Naive thymus-derived CD8-positive, alpha-beta T cell (primary cell): ENCODE measurements at places on chromosomes 16 and 17. TPM values are rescaled to one million over a fixed set of nuclear protein-coding genes. Genes with fewer than 3 reads are reported as not detected.

DNA sequence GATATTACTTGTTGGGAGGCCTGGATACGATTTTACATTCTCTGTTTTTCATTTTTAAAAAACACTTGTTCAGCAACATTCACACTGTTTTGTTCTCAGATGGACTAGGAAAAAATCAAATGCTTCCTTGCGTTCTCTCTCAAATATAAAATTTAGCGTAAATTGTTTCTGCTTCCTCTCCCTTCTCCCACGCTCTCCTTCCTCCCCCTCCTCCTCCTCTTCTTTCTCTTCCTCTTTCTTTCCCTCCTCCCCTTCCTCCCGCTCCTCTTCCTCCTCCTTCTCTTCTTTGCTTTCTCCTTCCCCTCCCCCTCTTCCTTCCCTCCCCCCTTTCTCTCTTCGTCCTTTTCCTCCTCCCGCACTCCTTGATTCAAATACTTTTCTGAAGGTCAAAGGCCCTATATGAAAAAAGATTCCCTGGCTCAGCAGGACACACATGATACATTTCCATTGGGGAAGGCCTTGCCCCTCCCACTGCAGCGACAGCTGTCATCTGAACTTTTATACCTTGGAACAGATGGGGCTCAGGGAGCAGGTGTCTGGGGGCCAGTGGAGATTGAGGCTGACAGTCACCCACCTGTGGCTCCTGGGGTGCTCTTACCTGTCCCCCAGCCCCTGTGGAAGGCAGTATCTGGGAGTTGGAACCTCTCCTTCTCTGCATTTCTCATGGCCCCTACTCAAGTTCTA lies 99.4 kb upstream of the SDK2 start:
- peaks cover 13% of the 10 kb centered on the region for H3K4me1 ChIP-seq
- H3K27me3 ChIP-seq = no peaks in the 10 kb centered on the region
- H3K4me3 ChIP-seq = no peak overlapping the region
- DNase-seq = no peak

DNA sequence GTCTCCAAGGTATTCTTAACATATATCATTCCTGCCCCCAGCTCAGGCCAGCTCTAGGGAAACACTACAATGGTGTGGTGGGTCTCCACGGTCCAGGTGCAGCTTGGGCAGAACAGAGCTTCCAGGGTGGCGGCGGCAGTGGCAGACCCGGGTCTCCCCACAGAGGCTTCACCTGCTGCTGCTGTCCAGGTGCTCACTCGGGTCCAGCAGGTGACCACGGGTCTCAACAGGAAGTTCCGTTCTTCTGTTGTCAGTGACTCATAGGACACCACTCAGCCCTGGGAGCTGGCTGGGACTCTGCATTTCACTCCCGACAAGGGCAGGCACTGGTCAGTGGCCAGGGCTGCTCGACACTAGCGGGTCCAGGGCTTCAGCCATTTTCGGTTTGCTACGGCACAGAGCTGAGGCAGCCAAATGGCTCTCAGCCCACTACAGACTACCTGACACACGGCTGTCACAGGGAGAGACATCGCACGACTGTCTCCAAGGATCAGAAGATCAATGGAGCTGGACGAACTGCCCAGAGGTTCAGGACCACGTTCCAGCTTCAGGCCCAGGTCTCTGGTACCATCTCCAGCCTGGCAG lies 16.7 kb downstream of the MTHFSD start:
- peaks cover 24% of the 10 kb centered on the region for H3K36me3 ChIP-seq
- no peak overlapping the region for H3K4me3 ChIP-seq
- no peak overlapping the region for H3K27ac ChIP-seq
- DNase-seq = no peak

DNA sequence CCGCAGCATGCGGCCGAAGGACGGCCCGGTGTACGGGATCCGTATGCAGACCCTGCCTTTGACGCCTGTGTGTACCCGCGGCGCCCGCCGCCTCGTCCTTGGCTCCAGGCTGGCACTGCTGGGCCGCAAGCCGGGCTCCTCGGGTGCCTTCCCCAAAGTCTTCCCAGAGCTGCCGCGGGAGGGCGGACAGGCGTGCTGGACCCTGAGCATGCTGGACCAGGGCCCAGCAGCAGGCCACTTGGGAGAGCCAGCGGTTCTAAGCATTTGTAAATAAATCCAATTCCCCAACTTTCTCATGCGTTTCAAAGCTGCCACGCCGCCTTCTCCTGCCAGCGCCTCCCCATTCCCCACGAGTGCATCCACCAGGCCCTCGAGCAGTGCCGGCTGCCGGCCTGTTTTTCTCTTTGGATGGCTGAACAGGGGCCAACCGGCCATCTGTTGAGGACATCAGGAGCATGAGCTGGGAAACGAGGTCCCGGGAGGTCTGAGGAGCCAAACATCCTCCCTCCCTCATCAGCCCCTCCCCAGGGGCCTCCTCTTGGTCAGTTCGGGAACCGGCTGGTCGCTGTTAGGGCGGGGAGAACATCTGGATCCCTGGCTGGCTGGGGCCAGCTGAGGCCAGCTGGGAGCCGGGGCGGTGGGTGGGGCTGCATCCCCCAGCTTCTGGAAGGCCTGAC lies 20.5 kb upstream of the PABPN1L start:
- DNase-seq = no peak
- no peak overlapping the region for H3K27ac ChIP-seq
- no peaks in the 10 kb centered on the region for H3K36me3 ChIP-seq
- H3K4me3 ChIP-seq = no peak overlapping the region

DNA sequence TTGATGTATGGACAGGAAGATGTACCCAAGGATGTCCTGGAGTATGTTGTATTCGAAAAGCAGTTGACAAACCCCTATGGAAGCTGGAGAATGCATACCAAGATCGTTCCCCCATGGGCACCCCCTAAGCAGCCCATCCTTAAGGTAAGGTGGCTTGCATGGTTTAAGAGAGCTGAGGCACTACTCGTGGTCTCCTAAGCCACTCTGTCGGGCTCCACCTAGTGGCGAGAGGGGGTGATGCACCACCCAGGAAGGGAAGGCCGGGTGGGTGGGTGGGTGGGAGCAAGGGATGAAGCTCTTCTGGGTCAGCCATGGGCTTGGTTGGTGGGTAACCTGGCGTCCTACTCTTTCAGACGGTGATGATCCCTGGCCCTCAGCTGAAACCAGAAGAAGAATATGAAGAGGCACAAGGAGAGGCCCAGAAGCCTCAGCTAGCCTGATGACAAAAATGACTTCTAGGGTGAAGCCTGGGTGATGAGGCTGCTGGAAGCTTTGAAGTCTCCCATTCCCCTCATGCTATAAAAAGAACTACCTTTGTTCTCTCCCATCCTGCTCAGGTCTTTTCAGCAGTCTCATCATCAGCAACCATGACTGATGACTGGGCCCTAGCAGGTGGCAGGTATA lies 21.5 kb downstream of the GPR179 start:
- no peak overlapping the region for H3K27ac ChIP-seq
- H3K4me3 ChIP-seq = no peak overlapping the region
- H3K4me1 ChIP-seq = peaks cover 9% of the 10 kb centered on the region
- H3K27me3 ChIP-seq = no peaks in the 10 kb centered on the region

GRCh38 chr17:28041844-28042656 lies 427 bp upstream of the NLK start:
- peak overlapping the region; percentile 84 for H3K27ac ChIP-seq
- H3K4me3 ChIP-seq = peak overlapping the region; percentile 88
- H3K4me1 ChIP-seq = peaks cover 34% of the 10 kb centered on the region
- H3K27me3 ChIP-seq = no peaks in the 10 kb centered on the region

DNA sequence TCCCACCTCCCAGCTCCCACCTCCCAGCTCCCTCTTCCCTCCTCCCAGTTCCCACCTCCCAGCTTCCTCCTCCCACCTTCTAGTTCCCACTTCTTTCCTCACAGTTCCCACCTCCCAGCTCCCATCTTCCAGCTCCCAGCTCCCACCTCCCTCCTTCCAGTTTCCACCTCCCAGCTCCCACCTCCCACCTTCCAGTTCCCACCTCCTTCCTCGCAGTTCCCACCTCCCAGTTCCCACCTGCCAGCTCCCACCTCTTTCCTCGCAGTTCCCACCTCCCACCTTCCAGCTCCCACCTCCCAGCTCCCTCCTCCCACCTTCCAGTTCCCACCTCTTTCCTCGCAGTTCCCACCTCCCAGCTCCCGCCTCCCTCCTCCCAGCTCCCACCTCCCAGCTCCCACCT lies 10.4 kb upstream of the MC1R start:
- H3K27me3 ChIP-seq = no peaks in the 10 kb centered on the region
- no peak overlapping the region for H3K4me3 ChIP-seq
- peaks cover 12% of the 10 kb centered on the region for H3K4me1 ChIP-seq
- H3K36me3 ChIP-seq = peaks cover 4% of the 10 kb centered on the region

DNA sequence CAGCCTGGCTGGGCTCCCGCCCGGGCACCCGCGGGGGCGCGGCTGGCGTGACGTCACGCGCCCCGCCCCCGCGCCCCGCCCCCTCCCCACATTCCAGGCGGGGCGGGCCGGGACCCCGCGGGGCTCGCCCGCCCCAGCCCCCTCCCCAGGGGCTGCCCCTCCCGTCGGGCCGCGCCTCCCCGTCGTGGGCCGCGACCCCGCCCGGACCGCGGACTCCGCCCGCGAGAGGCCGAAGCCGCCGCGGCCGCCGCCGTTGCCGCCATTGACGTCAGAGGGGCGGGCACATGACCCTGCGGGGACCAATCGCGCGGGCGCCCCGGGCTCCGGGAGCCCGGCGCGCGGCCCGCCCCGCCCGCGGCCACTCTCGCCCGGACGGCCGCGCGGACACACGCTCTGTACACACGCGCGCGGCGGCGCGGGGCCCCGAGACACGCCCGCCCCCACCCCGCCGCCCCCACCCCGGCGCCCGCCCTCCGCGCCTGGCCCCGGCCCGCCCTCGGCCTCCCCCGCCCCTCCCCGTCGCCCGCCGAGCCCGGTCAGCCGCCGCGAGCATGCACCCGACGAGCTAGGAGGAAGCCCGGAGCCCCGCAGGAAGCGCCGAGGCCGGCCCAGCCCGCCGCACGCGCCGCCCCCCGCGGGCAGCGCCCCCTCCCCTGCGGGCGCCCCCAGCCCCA lies at the start of gene CMIP:
Gene CMIP, plus strand, starts transcription at position 361 of the 674 bp plus-strand sequence.
- H3K4me1 ChIP-seq = peaks cover 53% of the 10 kb centered on the region
- peak within 1 kb of the TSS; percentile 92 for H3K4me3 ChIP-seq
- H3K27me3 ChIP-seq = no peaks in the 10 kb centered on the region
- H3K36me3 ChIP-seq = no peaks in the 10 kb centered on the region
- peak within 1 kb of the TSS; percentile 96 for H3K27ac ChIP-seq

GRCh38 chr17:3049705-3050295 lies 13.6 kb downstream of the OR1D5 start:
- DNase-seq = no peak
- H3K27ac ChIP-seq = no peak overlapping the region
- H3K4me1 ChIP-seq = peaks cover 5% of the 10 kb centered on the region
- H3K36me3 ChIP-seq = no peaks in the 10 kb centered on the region

- peaks cover 11% of the 10 kb centered on the region for H3K27me3 ChIP-seq
- no peak overlapping the region for H3K27ac ChIP-seq
- no peaks in the 10 kb centered on the region for H3K36me3 ChIP-seq
- H3K4me3 ChIP-seq = no peak overlapping the region
- DNase-seq = no peak
Observed at GRCh38 chr17:50586421-50587247, 26.1 kb downstream of the CACNA1G start.

GRCh38 chr17:55903028-55903690 lies 152.3 kb downstream of the PCTP start:
- no peak overlapping the region for H3K4me3 ChIP-seq
- no peak overlapping the region for H3K27ac ChIP-seq
- peaks cover 2% of the 10 kb centered on the region for H3K27me3 ChIP-seq
- DNase-seq = no peak
- no peaks in the 10 kb centered on the region for H3K36me3 ChIP-seq

DNA sequence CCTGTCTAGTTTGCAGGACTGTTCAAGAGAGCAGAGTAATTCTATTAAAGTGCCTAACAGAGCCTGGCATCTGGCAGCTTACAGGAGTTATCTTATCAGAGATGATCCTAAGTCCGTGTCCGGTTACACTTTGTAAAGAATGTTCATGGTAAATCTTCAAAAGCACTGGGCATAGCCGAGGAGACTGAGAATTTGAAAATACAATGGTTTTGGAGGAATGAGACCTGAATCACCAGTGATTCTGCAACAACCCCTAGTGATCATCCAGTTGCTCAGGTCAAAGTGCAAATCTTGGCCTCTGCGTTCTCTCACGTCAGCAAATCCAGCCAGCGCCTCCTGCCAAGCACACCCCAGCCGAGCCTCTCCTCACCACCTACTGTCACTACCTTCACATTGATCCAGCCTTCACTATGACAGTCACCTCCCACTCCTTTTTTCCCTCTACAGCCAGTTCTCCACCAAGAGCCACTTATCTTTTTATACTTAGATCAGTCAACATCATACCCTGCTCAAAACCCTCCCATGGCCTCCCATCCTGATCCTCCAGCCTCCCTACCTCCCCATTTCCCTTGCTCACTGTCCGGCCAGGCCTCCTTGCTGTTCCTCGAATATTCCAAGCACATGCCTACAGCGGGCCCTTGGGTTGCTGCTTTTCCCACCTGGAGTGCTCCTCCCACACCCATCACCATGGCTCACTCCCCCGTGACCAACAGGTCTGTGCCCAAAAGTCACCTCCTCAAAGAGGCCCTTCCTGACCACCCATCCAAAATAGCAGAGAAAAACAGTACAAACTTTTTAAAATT lies 57.4 kb upstream of the ERN1 start:
- DNase-seq = no peak
- no peak overlapping the region for H3K4me3 ChIP-seq
- H3K27ac ChIP-seq = no peak overlapping the region

DNA sequence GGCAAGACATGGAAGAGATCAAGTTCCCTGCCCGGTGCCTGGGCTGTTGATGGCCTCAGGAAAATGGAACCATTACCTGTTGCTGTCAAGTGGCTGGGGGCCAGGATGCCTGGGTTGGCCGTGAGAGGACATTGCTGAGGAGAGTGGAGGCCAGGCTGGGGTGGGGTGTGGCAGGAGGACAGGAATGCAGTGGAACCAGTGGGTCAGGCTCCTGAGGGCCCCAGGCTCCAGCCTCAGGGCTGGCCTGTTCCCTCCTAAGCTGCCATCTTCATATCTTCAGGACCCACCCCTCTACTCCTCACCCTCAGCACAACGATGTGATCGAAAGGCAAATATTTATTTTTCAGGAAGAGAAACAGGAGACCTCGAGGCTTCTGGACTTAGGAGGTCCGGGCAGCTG lies 8.5 kb upstream of the YPEL3 start:
- no peak overlapping the region for H3K4me3 ChIP-seq
- peak overlapping the region; percentile 84 for H3K27ac ChIP-seq
- no peaks in the 10 kb centered on the region for H3K4me1 ChIP-seq
- H3K36me3 ChIP-seq = peaks cover 10% of the 10 kb centered on the region
- DNase-seq = no peak

- peaks cover 4% of the 10 kb centered on the region for H3K27me3 ChIP-seq
- no peak overlapping the region for H3K4me3 ChIP-seq
- no peaks in the 10 kb centered on the region for H3K4me1 ChIP-seq
- DNase-seq = no peak
Observed at GRCh38 chr17:69031839-69032238, 28.9 kb downstream of the ABCA9 start.

GRCh38 chr17:82858376-82859126 lies 18.7 kb upstream of the ZNF750 start:
- peaks cover 23% of the 10 kb centered on the region for H3K4me1 ChIP-seq
- peak; percentile 36 for DNase-seq
- peak overlapping the region; percentile 95 for H3K27ac ChIP-seq

Gene TAT
- total RNA-seq = not detected

Gene HOXB7
- not detected for total RNA-seq

Gene RTN4RL1
- 0.41 TPM for total RNA-seq
